Type B pancreatic cell (in vitro differentiated cells): ENCODE measurements at places on chromosomes 7 and 10.

GRCh38 chr7:143936087-143937009 is 1.3 kb downstream of the OR2F2 start:
- no peaks in the 10 kb centered on the region for H3K4me1 ChIP-seq
- no peaks in the 10 kb centered on the region for H3K27me3 ChIP-seq
- no peaks in the 10 kb centered on the region for H3K36me3 ChIP-seq
- H3K4me3 ChIP-seq, result no peak overlapping the region
- H3K27ac ChIP-seq, result no peak overlapping the region
- no peak for DNase-seq

GRCh38 chr7:34315032-34315431 is 343.0 kb upstream of the NPSR1 start:
- no peak overlapping the region for H3K27ac ChIP-seq
- no peak for DNase-seq
- H3K36me3 ChIP-seq, result no peaks in the 10 kb centered on the region
- no peaks in the 10 kb centered on the region for H3K27me3 ChIP-seq
- no peak overlapping the region for H3K4me3 ChIP-seq
- no peaks in the 10 kb centered on the region for H3K4me1 ChIP-seq

GRCh38 chr10:63720676-63721075 is 199.5 kb downstream of the REEP3 start:
- H3K4me3 ChIP-seq, result no peak overlapping the region
- H3K36me3 ChIP-seq, result no peaks in the 10 kb centered on the region
- DNase-seq, result no peak
- H3K27ac ChIP-seq, result no peak overlapping the region
- peaks cover 25% of the 10 kb centered on the region for H3K4me1 ChIP-seq

DNA sequence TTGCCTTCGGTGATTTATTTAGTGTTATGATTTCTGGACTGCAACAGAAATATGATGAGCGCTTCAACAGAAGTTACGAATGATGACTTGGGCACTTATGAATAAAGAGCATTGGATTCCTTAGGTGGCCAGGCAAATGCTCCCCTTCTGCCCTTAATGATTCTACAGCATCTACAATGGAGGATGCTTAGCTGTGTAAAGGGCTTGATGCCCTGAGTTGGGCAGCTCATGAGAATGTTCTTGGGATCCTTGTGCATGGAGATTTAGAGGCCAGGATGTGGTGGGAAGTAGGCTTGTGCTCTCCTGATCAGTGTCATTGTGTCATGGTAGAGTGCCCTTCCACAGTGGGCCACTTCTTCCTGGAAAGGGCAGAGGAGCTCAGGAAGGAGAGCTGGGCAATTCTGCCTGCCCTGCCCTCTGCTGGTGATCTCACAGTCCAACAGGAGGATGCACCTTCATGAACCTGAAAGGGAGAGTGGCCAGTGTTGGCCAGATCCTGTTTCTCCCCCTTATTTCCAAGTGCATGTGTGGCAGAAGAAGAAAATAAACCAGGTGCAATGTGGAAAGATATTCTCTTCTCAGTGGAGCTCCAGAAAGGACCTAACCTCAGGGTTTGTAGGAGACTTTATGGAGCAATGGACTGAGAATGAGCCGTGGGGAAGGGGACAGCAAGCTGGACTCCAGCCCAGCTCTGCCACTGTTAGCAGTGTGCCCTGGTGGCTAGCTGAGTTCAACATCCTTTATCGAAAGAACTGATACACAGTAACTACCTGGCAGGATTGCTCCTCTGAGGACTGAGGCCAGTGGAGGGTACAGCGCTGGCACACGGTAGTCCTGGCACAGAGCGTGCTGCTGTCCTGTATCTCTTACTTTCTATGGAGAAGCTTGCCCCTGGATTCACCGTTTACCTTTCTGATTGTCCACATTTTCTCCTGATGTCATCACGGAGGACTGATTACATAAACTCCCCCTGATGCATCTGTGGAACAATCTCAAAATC is 182.9 kb downstream of the BMPER start:
- H3K27ac ChIP-seq, result no peak overlapping the region
- DNase-seq, result no peak
- no peaks in the 10 kb centered on the region for H3K27me3 ChIP-seq
- no peaks in the 10 kb centered on the region for H3K36me3 ChIP-seq
- H3K4me1 ChIP-seq, result peaks cover 4% of the 10 kb centered on the region

DNA sequence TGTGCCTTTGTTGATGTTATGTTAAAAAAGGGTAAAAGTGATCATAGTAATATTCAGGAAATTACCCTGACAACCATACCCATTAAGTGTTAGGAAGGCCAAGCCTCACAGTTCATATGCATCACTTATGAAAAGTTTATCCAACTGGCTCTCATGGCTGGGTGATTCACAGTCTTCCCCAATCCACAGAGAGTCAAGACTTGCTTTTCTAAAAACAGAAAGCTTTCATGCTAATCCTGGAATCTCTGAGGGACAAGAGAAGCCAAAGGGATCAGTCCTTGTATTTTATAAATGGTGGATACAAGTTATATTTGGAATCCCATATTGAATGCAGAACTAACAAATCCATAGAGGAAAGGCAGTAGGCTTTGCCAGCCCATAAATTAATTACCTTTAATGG is 218.3 kb downstream of the JAZF1 start:
- H3K27ac ChIP-seq, result no peak overlapping the region
- H3K36me3 ChIP-seq, result no peaks in the 10 kb centered on the region
- H3K4me3 ChIP-seq, result no peak overlapping the region

DNA sequence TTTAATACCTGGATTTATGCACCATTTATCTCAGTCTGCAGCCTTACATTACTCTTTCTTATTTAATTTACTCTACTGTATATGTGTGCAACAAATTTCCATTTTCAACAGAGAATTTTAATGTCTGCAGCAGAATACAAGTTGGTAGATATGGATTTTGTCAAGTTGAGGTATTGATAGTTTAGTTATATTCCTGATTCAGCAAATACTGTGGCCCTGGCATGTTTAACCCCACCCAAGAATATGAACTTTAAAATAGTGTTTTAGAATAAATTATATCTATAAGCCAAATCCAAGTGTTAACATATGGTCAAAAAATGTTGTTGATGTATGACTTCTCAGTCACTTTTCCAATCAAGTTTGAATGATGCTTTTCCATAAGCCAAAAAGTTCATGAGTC is 378.4 kb upstream of the NRG3 start:
- H3K27me3 ChIP-seq, result no peaks in the 10 kb centered on the region
- H3K4me3 ChIP-seq, result no peak overlapping the region
- DNase-seq, result no peak
- H3K27ac ChIP-seq, result no peak overlapping the region
- no peaks in the 10 kb centered on the region for H3K4me1 ChIP-seq
- no peaks in the 10 kb centered on the region for H3K36me3 ChIP-seq

DNA sequence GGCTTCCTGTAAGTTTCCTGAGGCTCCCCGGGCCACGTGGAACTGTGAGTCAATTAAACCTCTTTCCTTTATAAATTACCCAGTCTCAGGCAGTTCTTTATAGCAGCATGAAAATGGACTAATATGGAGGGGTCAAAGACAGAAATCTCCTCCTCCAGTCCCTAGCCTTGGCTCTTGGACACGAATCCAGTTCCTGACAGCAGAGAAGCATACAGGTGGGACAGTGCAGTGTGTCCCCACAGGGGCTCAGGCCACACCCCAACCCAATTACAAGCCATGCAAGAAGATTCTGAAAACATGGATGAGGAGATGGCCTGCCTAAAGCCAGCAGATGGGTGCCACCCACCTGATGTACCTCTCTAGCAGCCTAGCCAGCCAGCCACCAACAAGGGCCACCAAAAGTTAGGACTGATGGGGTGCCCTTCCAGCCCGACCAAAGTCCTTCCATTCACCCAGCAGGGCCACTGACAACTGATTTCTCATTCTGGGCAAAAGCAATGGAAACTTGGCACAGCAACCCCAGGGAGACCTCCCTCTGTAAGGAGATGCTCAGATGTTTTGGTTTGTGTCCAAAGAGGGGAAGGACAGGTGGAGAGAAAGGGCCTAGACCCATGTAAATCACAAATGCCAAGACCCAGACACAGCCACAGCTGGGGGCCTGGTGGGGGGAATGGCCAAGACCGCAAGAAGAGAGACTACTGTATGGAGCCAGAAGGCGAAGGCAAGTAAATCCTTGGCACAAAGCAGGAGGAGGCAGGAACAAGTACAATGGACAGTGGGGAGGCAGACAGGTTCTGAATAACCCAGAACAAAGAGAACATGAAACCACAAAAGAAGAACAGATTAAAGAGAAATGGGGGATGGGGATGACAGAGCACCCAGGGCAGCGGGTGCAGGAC is 13.6 kb downstream of the GPRIN2 start:
- peak; percentile 70 for DNase-seq
- peak overlapping the region; percentile 67 for H3K4me3 ChIP-seq
- H3K36me3 ChIP-seq, result peaks cover 3% of the 10 kb centered on the region
- peak overlapping the region; percentile 5 for H3K27ac ChIP-seq
- H3K27me3 ChIP-seq, result peaks cover 37% of the 10 kb centered on the region

- H3K27ac ChIP-seq, result peak overlapping the region; percentile 20
- H3K27me3 ChIP-seq, result no peaks in the 10 kb centered on the region
- DNase-seq, result no peak
- H3K36me3 ChIP-seq, result peaks cover 3% of the 10 kb centered on the region
These were observed 22.0 kb downstream of the CYTH3 start for GRCh38 chr7:6250364-6250833.
